ENCODE measurements at places on chromosomes 5 and 9. TPM values are rescaled to one million over a fixed set of nuclear protein-coding genes. Genes with fewer than 3 reads are reported as not detected.

DNA sequence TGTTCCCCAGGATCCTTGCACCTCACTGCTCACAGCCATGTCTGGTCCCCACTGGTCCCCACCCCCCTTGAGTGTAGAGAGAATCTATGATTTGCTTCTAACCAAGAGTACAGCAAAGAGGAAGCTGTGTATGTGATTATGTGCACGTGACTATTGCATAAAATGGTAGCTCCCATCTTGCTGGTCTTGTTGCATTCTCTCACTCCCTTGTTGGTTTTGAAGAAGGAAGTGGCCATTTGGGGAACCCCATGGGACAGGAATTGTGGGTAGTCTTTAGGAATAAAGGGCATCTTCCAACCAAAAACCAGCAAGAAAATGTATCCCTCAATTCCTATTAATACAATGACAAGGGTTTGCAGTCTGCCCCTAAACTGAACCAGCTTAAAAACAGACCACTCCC is 5.2 kb upstream of the FCN2 start:
- H3K36me3 ChIP-seq = no peaks in the 10 kb centered on the region
- peak; percentile 10 for DNase-seq
- H3K27me3 ChIP-seq = no peaks in the 10 kb centered on the region
- no peaks in the 10 kb centered on the region for H3K4me1 ChIP-seq

DNA sequence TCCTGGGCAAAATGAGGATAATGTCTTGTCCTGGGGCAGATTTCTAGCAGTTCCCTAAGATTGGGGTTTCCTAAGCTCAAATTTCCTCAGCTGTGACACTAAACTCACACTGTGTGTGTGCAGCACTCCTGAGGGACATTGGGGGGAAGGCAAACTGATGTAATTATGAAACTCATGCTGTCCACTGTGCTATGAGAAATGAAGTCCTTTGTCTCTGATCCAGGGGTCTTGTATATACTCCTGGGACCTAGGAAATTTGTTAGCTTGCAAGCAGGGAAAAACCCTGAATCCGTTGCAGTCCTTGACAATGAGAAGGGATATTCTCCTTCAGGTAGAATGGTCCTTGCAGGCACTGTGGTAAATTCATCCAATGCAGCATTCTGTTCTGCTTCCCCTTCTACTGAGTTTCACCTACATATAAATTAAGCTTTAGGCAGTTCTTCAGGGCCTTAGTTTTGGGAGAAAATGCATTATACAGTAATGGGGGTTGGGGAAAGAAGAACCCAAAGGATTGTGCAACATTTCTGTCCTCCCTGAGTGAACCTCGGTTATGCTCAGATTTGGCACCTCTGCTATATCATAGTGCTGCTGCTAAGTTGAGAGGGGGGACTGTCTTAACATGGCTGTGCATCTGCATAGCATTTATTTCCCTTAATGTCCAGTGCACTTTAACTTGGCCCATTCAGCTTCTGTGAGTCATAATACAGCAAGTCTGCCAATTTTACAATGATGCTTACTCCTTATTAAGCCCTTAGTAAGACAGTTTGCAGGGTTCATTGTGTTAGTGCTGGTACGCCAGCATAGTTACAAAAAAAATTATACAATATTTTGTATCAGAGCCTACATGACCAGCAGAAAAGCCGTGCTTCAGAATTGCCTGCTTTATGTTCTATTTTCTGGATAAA is 80.2 kb downstream of the PJA2 start:
- DNase-seq = no peak
- no peak overlapping the region for H3K27ac ChIP-seq
- H3K4me3 ChIP-seq = no peak overlapping the region
- peaks cover 5% of the 10 kb centered on the region for H3K36me3 ChIP-seq
- H3K27me3 ChIP-seq = no peaks in the 10 kb centered on the region
- no peaks in the 10 kb centered on the region for H3K4me1 ChIP-seq

GGTA1 gene
- total RNA-seq = not detected

- H3K36me3 ChIP-seq = no peaks in the 10 kb centered on the region
- no peak overlapping the region for H3K4me3 ChIP-seq
- no peak for DNase-seq
- no peaks in the 10 kb centered on the region for H3K4me1 ChIP-seq
- H3K27ac ChIP-seq = no peak overlapping the region
- H3K27me3 ChIP-seq = no peaks in the 10 kb centered on the region
Observed at GRCh38 chr5:92328584-92329259, 945.6 kb upstream of the ARRDC3 start.

DNA sequence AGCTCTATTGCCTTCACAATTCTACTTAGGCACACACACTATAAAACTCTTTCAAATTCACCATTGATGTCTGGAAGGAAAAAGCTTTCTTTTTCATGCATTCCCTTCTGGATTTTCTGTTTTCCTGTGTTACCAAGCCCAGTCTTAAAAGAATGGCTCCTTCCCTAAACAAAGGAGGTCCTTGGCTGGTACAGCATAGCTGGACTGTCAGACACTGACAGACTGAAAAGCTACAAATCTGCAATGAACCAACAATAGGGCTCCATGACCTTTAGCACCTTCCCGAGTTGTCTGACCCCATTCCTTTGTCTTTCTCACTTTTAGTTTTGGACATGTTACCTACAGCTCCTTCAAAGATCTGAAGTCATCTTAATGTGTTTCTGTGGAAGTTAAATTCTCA is 382.5 kb downstream of the TMEM161B start:
- no peaks in the 10 kb centered on the region for H3K36me3 ChIP-seq
- DNase-seq = no peak
- H3K27me3 ChIP-seq = no peaks in the 10 kb centered on the region
- H3K4me1 ChIP-seq = no peaks in the 10 kb centered on the region
- H3K27ac ChIP-seq = no peak overlapping the region
- no peak overlapping the region for H3K4me3 ChIP-seq

- no peaks in the 10 kb centered on the region for H3K4me1 ChIP-seq
- no peaks in the 10 kb centered on the region for H3K27me3 ChIP-seq
- DNase-seq = no peak
- H3K36me3 ChIP-seq = no peaks in the 10 kb centered on the region
- no peak overlapping the region for H3K4me3 ChIP-seq
Observed at GRCh38 chr9:69622676-69623075, 49.5 kb downstream of the APBA1 start.

ARHGEF28 gene
- total RNA-seq = 0.57 TPM

GRCh38 chr9:99253772-99254431 is 31.8 kb downstream of the SEC61B start:
- H3K4me3 ChIP-seq = no peak overlapping the region
- no peak for DNase-seq
- H3K27me3 ChIP-seq = no peaks in the 10 kb centered on the region
- no peak overlapping the region for H3K27ac ChIP-seq
- no peaks in the 10 kb centered on the region for H3K36me3 ChIP-seq

FBXW2 gene
- 62.1 TPM for total RNA-seq

DNA sequence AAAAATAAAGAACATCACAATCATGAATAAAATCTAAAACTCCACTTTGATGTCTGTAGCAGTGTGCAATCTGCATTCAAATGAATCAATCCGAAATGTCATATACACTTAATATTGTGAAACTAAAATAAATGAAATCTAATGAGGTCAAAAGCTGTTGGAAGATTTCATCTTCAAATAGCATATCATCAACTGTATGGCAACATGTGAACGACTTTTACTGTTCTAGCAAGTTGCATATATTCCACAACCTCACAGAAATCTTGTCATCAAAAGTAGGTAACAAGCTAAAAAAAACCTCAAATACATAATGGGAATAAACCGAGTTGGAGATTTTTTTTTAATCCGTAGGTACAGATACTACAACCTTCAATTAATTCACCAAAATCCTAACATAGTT is 1.2 kb downstream of the PTBP3 start:
- 0 out of 2 replicates have a peak, but pooled peaks cover 2% of the 10 kb centered on the region for H3K4me1 ChIP-seq
- DNase-seq = no peak
- no peak overlapping the region for H3K27ac ChIP-seq
- no peaks in the 10 kb centered on the region for H3K27me3 ChIP-seq

- no peak overlapping the region for H3K27ac ChIP-seq
- no peak for DNase-seq
- H3K4me3 ChIP-seq = no peak overlapping the region
Observed at GRCh38 chr5:136206361-136206760, 13.4 kb upstream of the SMIM32 start.

SURF1 gene
- 43.3 TPM for total RNA-seq

DNA sequence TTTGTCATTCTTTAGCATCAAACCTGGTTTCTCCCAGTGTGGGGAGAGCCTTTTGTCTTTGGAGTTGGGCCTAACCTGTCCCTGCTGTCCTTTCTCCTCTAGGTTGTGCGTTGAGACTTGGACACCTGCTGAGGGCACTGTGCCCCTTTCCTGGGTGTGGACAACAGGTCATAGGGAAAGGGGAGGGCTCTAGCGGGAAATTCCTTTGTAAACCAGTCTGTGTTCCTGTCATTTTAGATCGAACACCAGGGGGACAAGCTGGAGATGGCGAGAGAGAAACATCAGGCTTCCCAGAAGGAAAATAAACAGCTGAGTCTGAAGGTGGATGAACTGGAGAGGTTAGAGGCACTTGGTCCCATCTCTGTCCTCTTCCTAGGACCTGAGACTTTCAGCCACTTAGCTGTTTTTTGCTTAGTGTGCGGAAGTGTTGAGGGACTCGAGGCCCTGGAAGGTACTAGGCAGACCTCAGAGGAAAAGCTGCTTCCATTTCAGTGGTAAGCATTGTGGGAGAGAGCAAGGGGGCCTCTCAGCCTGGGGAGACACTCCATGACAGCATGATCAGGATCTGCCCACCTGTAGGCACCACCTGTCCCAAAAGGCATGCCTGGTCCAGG is 8.6 kb upstream of the GLE1 start:
- no peak overlapping the region for H3K4me3 ChIP-seq
- H3K36me3 ChIP-seq = peaks cover 36% of the 10 kb centered on the region
- H3K27ac ChIP-seq = no peak overlapping the region

DNA sequence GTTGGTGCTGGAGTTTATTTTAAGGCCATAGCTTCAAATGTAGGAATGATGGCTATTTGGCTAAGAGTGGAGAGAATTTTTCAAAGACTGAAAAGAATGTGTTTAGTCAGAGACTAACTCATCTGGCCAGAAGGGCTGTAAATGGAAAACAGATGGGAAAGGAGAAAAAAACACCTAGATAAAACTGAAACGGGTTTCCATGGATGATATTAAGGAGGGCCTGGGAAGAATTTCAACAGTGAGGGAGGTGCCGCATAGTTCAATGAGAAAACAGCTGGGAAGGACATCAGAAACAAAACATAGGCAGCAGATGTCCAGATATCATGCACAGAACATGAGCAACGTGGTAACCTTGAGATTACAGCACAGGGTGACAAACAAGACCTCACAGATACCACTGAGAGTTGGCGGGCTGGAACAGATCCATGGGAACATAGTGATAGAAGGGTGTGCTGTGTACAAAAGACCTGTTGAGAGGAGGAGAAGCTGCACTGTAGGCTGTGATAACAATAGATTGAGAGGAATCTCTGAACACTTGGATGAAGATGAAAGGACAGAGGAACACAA is 31.2 kb upstream of the RAD23B start:
- DNase-seq = no peak
- no peak overlapping the region for H3K4me3 ChIP-seq
- no peaks in the 10 kb centered on the region for H3K27me3 ChIP-seq
- peaks cover 6% of the 10 kb centered on the region for H3K4me1 ChIP-seq
- H3K27ac ChIP-seq = no peak overlapping the region
- no peaks in the 10 kb centered on the region for H3K36me3 ChIP-seq

GRCh38 chr9:137785704-137786161 is 91.8 kb upstream of the CACNA1B start:
- H3K27ac ChIP-seq = no peak overlapping the region
- peak; percentile 42 for DNase-seq
- H3K4me3 ChIP-seq = peak overlapping the region; percentile 26
- no peaks in the 10 kb centered on the region for H3K27me3 ChIP-seq
- H3K36me3 ChIP-seq = peaks cover 48% of the 10 kb centered on the region

GRCh38 chr5:54832045-54832444 is 153.3 kb downstream of the ESM1 start:
- no peaks in the 10 kb centered on the region for H3K4me1 ChIP-seq
- no peaks in the 10 kb centered on the region for H3K27me3 ChIP-seq
- H3K36me3 ChIP-seq = no peaks in the 10 kb centered on the region
- no peak for DNase-seq

- H3K4me1 ChIP-seq = peaks cover 2% of the 10 kb centered on the region
- H3K27ac ChIP-seq = no peak overlapping the region
- no peak overlapping the region for H3K4me3 ChIP-seq
- H3K27me3 ChIP-seq = no peaks in the 10 kb centered on the region
Observed at GRCh38 chr9:106930477-106930876, 67.5 kb downstream of the ZNF462 start.

DNA sequence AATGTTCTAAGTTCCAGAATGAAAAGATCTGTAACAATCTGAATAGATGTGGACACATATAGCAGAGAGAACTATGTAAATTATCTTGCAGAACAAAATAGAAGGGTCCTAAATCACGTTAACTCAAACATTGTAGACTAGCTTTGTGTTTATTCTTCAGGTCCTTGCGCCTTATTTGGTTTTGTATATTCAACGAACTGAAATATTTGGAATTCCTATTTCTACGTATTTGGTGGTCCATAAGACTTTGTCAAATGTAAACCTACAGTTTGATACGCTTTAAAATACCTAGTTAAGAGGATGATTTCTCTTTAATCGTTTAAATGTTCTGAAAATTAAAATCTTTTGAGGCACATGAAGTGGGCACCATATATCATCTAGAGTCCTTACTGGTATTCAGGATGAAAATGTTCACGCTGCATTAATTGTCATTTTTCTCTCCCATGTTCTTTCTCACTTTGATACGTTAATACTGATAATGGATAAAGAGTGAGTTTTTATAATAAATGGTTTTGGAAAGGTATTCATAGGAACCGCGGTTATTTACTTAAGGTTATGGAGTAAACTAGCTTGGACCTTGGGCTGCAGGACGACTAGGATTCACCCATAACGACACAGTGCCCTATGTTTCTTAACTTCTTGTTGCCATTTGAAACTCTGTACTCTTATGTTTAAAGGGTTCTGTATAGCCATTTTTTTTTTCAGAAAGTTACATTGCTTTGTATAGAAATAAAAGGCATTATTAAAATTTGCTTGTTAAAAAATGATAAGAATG is 45.3 kb downstream of the NDFIP1 start:
- H3K27me3 ChIP-seq = no peaks in the 10 kb centered on the region
- no peak for DNase-seq
- H3K36me3 ChIP-seq = peaks cover 3% of the 10 kb centered on the region
- no peak overlapping the region for H3K27ac ChIP-seq
- H3K4me1 ChIP-seq = peaks cover 2% of the 10 kb centered on the region
- no peak overlapping the region for H3K4me3 ChIP-seq

DNA sequence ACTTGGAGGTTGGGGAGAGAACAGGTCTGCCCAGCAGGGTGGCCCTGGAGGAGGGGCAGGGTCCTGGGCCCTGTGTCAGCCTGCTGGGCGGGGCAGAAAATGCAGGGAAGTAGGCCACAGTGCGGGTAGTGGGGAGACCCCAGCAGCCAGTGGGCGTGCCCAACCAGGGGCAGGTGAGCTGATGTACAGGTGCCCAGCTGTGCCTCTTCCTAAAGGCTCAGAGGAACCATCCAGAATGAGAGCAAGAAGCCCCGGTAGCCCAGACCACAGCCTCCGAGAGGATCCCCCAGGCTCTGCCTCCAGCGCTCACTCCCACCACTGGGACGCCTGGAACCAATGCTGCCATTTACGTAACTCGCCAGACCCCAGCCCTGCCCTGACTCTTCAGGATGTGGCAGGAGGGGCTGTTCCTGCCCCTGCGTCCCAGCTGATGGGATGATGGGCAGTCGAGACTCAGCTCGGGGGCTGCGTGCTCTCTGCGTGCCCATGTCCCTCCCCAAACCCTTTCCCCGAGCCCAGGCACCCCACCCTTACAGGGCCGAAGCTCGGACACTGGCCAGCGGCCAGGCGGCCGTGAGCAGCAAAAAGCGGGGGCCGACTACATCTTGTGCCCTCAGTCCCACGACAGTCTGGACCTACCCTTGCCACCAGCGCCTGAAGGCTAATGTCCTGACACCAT is 17.9 kb upstream of the QRFP start:
- no peak for DNase-seq
- no peak overlapping the region for H3K27ac ChIP-seq
- no peaks in the 10 kb centered on the region for H3K4me1 ChIP-seq
- H3K4me3 ChIP-seq = no peak overlapping the region
- H3K36me3 ChIP-seq = no peaks in the 10 kb centered on the region
- no peaks in the 10 kb centered on the region for H3K27me3 ChIP-seq
